Activated T-helper 1 cell treated with anti-CD3 and anti-CD28 coated beads, Interleukin-2, amount 50 U/mL, for 16 hours (primary cell): ENCODE measurements at places on chromosomes 11 and 22.

DNA sequence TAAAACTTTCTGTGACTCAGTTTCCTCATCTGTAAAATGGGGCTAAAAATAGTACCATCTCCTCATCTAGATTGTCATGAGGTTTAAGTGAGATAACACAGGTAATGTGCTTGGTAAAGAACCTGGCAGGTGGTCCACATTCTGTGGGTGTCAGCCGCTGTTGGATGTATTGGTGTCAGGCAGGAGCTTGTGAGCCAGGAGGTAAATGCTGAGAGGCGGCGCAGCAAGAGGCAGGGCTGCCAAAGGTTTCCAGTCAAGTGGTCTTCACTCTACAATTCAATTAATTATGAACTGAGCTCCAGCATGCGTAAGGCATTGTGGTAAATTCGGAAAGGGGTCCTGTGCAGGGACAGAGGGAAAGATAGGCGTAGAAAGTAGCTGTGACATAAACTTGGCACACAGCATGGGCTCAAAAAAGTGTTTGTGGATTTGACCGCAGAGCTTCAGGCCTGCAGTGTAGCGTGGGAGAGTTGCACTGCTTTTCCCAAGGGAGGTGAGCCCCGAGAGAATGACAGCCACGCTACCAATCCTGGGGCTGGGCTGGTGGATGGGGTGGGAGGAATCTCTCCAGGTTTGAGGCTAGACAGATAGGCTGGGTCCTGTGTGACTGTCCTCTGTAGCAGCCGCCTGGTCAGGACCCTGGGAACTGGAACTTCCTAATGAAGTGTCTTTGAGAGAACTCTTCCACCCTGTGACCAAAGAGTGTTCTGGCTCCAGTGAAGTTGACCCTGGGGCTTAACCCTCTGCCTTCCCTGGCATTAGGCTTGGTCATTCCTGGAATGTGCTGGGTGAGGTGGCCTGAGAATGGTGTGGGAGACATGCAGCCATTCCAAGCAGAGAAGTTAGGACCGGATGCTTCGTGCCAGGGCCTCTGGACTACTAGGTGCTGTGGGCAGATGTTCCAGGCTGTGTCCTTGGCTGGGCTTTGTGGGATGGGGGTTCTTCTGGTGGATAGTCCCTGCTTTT lies 122.4 kb downstream of the FEZ1 start:
- no peak for DNase-seq

DNA sequence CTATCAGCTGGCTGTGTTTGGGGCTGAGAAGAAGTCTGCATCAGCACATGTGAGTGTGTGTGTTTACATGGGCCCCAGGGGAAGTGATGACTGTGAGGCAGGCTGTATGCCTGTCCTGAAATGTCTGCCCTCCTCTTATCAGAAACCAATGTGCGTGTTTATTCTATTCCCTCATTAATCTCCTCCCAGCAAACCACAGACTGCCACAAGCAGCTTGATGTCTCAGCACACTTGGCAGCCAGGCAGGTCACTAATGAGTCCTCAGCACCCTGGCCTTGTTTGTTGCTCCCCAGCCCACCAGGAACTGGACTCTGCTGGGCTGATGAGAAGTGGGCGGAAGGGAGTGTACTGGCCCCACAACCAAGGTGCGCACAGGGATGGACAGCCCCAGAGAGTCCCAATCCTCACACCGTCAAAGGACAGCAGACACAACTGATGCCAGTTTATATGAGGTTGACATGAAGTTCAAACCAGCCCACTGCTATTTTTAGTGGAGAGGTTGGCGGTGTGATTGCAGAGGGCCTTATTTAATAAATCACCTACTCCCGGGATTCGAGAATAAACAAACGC lies 225.8 kb downstream of the ETS1 start:
- DNase-seq: no peak

DNA sequence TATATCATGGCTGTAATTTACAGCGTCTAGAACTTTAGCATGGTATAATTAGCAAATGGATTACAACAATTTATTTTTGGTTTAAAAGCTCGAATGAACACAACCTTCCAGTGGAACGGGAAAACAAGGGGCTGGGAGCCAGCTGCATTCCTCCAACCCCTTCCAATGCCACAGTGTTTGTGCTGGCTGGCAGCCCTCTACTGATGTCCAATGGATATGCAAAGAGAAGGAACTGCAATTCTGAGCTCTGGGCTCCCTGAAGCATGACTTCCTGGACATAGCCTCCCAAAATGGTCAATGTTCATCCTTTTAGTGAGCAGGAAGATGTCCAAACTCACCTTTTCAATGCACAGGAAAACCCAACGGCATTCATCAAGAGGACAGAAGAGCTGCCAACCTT lies 288.3 kb downstream of the TENM4 start:
- no peak for DNase-seq

GRCh38 chr11:122375687-122376399 lies 259.8 kb upstream of the BLID start:
- DNase-seq: no peak

- DNase-seq: no peak
These were observed 48.4 kb downstream of the CDKN1C start for GRCh38 chr11:2837096-2837601.

- no peak for DNase-seq
These were observed 603 bp downstream of the CDHR5 start for GRCh38 chr11:623999-624704.

GRCh38 chr11:1829039-1829820 lies 5.6 kb upstream of the SYT8 start:
- no peak for DNase-seq

DNA sequence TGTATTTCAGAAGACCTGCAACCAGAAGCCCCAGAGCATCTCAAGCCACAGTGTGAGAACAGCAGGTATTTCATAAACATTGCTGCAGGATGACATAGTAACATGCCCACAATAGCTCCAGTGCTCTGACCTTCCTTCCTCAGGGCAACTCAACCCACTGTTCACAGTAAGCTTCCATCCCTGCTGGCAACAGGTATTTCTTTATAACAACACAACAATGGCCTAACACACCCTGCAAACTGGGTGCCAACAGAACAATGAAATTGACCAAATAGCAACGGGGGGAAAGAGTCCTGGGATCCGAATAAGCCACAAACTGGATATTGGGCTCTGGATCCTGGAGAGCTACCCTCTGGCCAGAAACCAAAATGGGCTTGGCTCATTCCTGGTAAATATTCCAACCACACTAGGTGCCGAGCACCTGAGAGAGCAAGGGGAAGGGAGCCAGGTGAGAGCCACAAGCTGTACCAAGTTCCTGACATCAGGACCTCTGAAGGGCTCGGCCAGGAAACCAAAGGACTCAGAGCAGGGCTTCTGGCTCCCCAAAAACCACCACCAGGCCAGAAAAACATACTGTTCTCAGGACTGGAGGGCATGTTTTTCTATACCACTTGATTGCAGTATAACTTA lies 99.5 kb downstream of the MICAL3 start:
- no peak for DNase-seq

DNA sequence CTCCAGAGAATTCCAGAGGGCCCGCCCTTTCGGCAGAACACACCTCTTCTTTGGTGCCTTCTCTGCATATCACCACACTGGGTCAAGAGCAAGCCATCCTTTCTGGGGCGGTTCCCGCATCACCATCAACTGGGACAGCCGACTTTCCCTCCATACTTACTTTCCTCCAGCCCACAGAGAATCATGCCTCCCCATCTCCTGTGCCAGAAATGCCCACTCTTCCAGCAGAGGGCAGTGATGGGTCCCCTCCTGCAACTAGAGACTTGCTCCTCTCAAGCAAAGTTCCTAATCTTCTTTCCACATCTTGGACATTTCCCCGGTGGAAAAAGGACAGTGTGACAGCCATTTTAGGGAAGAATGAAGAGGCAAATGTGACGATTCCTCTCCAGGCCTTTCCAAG lies 157.7 kb downstream of the C11orf91 start:
- no peak for DNase-seq

DNA sequence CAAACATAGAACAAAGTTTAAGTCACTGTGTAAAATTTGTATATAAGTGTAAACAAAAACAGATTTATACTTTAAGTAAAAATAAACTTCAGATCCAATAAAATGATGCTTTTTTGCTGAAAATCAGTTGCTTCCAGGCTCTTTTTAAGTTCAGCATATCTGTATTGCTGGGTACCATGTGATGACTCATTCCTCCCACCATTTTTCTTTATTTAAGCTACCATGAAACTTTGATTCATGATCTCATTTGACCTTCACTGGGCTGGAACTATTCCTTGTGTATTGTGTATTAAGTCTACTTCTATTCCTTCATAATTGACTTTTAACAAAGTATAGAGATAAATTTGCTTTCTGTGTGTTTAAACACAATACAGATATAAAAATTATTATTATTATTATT lies 46.3 kb upstream of the RRM1 start:
- no peak for DNase-seq

DNA sequence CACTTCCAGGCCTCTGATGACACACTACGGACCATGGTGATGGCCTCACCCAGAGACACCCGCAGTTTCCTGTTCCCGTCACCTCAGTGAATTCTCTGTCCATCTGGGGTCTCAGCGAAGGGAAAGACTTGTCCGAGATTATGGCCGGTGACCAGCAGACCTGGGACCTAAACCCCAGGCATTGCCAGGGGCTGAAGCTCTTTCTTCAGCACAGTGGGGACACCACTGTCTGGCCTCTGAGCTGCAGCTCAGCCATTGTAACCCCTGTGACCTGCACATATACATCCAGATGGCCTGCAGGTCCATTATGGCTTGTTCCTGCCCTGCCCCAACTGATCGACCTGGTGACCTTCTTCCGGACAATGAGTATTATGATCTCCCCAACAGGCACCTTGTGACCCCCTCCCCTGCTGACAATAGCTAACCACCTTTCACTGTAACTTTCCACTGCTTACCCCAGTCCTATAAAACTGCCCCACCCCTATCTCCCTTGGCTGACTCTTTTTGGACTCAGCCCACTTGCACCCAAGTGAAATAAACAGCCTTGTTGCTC lies 22.3 kb downstream of the CBX7 start:
- no peak for DNase-seq

DNA sequence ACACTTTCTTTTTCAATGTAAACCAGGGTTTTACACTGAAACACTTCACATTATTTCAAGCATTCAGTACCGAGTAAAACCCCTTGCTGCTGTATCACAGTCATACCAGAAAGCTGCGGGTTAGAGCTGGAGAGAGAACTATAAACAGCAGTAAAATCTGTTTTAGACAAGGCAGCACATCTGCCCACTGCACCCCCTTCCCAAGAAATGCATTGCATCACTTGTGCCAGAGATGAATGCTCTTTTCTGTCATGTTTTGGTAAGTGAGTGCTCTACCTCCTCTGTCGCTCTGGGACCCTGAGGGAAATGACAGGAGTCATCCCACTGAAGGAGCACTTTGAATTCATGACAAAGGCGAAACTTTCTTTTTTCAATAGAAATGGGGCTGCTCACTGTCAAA lies 107.2 kb downstream of the MAML2 start:
- no peak for DNase-seq

GRCh38 chr22:25659413-25659812 lies 82.6 kb upstream of the MYO18B start:
- no peak for DNase-seq

- no peak for DNase-seq
These were observed 846 bp downstream of the RNF26 start for GRCh38 chr11:119335091-119335654.

GRCh38 chr11:122799406-122800105 lies 38.7 kb upstream of the CRTAM start:
- no peak for DNase-seq

DNA sequence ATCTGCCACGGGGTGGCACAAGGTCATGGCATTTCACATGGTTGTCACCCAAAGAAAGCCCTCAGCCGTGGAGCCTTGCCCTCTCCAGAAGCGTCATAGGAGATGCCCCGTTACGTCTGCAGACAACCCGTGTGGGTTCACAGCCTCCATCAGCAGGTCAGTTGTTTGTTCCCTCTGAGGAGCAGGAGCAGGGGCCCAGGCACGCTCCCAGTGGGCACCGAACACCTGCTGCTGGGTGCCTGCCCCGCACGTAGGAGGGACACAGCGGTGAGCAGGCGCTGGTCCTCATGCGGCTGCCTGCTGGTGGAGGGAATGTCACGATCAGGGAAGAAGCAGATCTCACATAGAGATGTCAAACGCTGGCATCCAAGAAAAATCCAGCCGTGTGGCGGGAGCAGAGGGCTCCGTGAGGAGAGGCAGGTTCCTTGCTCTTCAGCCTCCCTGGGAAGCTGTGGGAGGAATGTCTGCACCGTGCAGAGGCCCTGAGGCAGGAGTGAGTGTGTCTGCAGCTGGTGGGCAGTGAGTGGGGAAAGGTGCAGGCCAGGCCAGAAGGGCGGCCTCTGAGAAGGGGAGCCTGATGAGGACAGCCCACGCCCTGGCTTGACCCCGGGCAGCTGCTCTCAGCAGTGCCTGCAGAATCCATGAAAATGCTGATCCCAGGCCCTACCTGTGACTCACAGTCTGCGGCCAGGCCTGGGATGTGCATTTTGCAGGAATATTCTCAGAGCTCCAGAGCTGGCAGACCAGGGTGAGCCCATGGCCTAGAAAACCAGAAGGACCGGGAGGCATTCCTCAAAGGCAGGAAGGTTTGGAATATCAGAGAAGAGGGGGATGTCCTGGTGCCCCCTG lies 36.4 kb upstream of the TH start:
- DNase-seq: no peak

- DNase-seq: no peak
These were observed 1.3 kb downstream of the TP53I11 start for GRCh38 chr11:44949160-44950030.

GRCh38 chr11:9125185-9125886 lies 33.9 kb upstream of the SCUBE2 start:
- no peak for DNase-seq

DNA sequence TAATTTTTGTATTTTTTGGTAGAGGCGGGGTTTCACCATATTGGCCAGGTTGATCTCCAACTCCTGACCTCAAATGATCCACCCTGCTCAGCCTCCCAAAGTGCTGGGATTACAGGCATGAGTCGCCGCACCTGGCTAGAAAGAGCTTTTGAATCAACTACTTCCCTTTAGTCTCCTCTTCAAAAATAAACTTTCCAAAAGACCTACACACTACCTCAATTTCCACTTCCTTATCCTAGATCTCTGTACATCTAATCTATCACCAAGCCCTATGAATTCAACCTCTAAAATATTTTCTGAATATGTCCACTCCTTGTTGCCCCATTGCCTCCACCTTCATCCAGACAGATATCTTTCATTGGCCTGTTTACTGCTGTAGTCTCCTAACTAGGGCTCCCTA lies 13.1 kb upstream of the DDX6 start:
- DNase-seq: no peak

DNA sequence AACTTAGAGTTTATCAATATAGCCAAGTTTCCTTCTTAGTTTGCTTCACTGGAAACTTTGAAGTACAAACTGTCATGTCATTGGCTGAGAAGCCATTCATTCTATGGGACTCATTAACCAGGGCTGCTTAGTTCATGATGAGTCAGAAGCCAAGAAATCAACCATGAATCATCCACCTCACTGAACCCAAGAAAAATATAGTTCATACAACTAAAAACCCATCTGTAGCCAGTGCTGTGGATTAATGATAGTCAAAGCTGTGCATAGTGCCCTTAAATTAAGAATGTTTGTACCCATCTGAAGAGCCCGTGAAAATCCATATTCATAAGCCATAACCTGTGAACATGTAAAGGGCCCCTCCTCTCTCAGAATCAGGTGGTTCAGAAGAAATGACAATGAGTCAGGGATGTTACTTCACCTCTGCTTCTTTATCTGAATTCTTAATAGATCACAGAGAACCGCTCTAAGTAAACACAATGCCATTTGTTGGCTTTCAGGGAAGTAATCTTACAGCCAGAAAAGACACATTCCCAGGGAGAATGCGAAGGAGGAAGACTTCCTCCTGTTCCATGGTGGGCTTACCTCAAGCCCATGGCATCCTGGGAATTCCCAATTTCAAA lies 25.4 kb downstream of the MMP20 start:
- no peak for DNase-seq
